ENCODE measurements at places on chromosomes 16 and 17.
A peak's percentile ranks its signal among the peaks of the same experiment; 100 is the strongest.

DNA sequence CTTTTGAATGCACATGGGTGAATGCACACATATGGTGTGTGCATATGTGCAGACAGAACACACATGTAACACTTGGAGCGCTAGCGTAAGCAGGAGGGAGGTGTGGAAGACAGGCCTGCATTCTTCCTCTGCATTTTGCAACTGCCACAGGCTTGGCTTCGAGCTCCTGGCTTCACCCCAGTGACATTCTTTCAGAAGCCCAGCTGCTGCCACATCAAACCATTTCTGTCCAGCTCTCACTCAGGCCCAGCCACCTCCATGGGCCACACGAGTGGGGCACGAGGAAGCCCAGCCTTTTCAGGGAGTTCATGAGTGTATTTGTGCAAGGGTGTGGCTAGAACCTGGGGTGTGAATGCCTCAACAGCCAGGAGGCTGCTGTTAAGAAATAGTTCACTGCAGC lies 18.8 kb downstream of the LGALS3BP start:
- DNase-seq, result no peak

DNA sequence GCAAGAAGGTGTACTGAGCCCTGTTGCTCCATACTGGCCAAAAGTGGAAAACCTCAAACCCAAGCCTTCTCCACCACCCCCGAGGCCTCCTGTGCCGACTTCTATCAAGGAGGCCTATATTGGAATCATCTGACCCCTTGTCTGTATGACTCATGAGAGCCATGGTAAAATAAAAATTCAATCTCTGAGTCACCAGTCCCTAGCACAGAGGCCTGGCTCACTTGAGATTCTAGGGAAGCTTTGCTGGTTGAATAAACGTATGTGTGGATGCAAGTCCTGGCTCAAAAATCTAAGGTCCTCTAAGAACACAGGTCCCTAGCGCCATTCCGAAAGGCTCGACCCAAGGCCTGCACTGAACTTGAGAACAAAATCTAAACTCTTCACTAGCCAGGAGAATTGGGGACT lies 15.0 kb downstream of the NSMCE1 start:
- no peak for DNase-seq

DNA sequence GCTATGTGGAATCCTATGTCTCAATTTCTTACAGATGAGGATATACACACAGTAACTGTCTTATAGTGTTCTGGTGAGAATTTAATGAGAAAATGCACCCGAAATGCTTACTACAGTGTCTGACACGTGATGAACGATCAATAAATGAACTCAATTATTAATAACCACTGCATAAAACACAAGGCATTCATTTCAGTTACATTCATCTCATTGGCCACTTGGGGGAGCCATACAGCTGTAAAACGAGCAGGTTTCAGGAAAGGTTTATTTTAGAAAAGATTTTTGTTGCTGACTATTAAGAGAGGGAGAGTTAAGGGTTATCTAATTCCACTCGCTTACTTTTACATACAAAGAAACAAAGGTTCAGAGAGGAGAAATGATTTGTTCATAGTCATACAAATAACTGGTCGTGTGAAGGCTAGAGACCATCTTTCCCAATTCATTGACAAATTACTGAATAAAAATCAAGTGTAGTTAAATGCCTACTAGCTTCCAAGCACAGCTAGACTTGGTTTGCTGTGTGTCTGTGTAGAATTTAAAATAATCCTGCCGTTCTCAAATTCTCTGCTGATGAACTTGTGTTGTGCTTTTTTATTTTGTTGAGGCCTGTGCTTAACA lies 160.1 kb downstream of the MAP2K4 start:
- peak; percentile 55 for DNase-seq

- no peak for DNase-seq
Observed at GRCh38 chr16:75987323-75987722, 261.0 kb upstream of the CPHXL start.

DNA sequence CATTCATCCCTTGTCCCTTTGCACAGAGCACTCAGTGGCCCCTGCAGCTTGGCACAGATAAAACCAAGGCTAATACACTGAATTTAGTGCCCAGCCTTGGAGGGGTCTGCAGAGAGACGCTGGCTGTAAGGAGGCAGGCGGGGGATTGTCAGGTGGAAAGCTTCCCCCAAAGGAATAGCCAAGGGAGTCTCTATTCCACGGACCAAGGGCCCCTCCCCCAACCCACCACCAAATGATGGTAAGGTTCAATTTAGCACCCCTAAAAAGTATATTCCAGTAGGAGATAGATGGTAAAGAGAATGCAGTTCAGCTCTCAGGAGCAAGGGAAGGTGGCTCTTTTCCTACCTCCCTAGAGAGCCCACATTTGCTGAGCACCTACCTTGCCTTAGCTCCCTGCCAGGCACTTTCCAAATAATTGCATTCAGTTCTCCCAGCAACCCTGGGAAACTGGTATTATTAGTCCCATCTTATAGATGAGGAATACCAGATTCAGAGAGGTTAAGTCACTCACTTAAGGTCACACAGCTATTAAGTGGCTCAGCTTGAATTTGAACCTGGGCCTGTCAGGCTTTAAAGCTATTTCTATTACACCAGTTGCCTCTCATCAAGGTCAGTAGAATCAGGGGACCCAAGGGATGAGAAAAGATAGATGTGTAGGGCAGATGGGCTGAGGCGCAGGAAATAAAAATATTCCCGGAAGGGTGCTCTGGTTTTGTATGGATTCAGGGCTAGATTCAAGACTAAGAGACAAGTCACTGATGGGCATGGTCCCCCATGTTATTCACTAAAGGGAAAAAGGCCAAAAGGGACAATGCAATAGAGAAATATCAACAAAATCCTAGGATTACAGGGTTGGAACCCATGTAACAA lies 20.0 kb upstream of the ZFHX3 start:
- no peak for DNase-seq

DNA sequence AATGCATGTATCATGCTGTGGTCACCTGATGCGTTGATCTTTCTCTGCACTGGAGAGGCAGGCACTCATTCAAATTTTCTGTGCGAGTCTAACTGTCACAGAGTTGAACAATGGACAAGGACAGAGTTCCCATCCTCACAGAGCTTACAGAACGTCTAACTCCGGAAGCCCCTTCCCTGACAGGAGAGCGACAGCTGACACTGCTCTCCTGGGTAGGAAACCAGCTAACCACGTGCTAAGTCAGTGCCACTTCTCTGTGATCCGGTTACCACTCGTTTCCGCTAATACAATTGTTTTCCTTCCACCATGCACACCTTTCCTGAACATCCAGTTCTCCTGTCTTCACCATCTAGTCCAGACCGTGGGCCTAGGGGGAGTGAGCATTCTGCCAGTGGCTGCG lies 11.3 kb downstream of the KLHDC4 start:
- no peak for DNase-seq

- no peak for DNase-seq
Observed at GRCh38 chr17:46274238-46274637, 20.7 kb upstream of the LRRC37A start.

GRCh38 chr17:36599546-36600250 lies 1.7 kb upstream of the MRM1 start:
- DNase-seq, result no peak

GRCh38 chr17:82351713-82352488 lies 7.1 kb upstream of the TEX19 start:
- DNase-seq, result peak; percentile 95

DNA sequence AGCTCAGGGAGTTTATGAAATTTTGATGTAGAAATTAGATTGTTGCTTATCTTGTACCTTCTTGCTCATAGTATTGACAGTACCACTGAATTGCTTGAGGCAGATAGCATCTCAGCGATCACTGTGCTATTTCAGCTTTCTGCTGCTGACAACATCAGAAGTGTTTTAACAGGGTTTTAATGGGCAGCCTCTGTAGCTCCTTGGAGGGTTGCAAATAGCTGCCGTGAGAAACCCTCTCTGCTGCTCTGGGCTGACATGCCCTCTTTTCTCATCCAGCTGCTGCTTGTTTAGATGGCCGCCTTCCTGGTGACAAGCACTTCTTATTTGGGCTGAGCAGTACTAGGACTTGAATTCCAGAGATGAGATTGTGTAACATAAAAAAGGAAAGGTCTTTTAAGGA lies 180.2 kb upstream of the TBX2 start:
- DNase-seq, result no peak

GRCh38 chr16:6153901-6154300 lies 1056.3 kb upstream of the EEF2KMT start:
- DNase-seq, result no peak

DNA sequence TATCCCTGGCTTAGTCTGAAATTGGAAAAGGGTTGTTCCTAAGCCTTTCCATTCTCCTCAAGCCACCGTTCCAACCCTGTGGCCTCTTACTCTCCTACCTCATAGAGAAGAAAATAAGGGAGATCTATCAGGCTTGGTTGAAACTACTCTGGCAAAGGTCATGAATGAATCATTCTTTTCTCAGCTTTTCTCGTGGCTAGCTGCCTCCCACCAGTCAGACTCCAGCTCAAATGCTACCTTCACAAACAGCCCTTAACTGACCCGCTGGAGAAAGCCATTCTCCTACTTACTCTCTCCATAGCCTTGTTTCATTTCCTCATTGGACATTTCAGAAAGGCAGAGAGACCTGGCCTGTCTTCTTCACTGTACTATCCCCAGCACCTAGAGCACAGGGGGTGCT lies 8.9 kb downstream of the MYH10 start:
- DNase-seq, result no peak

DNA sequence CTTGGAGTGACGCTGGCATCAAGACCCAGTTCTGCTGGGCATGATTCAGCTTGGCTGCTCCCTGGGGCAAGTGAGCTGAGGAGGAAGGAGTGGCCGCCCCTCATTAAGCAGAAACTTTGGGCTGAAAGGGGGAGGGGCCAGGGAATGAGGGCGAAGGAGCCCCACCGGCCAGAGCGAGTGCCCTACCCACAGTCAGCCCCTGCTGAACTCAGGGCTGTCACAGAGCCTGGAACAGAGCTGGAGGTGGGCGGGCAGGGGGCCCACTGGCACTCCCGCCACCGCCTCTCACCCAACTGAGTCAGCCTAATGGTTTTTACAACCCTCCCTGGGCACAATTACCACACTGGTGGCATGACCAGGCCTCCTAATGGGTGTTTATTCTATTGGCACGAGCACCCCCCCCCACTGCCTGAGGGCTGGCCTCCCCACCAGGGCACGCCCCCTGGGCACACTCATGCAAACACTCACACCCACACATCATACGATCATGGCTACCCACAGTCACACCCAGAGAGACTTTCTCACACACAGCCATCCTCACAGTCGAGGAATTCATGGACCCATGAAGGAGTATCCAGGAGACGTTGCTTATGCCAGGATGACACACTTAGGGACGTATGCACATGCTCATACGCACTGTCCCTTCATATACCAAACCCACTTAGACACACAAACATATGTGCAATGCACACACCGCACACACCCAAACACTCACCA lies 19.2 kb downstream of the UNC119 start:
- DNase-seq, result no peak

DNA sequence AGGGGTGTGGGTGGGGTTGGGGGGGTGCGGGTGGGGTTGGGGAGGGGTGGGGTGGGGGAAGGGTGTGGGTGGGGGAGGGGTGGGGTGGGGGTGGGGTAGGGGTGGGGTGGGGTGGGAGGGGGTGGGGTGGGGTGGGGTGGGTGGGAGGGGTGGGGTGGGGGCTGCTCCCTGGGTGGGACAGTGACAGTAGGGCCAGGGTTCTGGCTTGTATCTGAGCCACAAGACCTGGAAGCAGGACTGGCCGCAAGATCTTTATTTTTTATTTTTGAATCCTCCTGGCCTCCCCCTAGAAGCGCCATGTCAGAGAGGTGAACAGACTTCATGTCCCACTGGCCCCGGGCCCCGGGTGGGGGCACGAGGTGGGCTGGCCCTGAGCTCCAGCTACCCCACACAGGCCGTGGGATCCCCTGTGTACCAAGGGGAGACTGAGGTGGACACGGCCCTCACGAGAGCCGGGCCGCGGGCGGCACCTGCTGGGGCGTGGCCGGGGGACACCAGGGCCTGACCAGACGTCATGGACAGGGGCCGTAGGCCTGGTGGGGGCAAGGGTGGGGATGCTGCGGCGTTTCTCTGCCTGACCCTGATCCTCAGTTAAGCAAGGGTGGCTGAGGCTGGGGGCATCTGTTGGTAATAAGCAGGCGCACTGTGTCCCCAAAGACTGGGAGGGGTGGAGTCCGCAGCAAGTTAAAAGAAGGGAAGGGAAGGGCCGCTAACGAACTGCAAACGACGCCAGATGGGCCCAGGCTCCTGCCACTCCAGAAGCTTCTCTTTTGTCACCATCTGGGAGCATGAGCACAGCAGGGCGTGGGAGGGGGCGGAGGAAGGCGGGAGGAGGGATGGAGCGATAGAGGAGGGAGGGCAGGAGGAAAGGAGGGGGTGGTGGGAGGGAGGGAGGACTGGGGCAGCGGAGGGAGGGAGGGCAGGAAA lies 22.3 kb upstream of the PABPN1L start:
- DNase-seq, result no peak

- DNase-seq, result no peak
Observed at GRCh38 chr16:35741546-35741945, 2282.1 kb downstream of the TP53TG3F start.

GRCh38 chr17:80316927-80317705 lies 56.5 kb downstream of the RNF213 start:
- no peak for DNase-seq

- no peak for DNase-seq
Observed at GRCh38 chr16:16092925-16093627, 130.2 kb downstream of the ABCC6 start.

DNA sequence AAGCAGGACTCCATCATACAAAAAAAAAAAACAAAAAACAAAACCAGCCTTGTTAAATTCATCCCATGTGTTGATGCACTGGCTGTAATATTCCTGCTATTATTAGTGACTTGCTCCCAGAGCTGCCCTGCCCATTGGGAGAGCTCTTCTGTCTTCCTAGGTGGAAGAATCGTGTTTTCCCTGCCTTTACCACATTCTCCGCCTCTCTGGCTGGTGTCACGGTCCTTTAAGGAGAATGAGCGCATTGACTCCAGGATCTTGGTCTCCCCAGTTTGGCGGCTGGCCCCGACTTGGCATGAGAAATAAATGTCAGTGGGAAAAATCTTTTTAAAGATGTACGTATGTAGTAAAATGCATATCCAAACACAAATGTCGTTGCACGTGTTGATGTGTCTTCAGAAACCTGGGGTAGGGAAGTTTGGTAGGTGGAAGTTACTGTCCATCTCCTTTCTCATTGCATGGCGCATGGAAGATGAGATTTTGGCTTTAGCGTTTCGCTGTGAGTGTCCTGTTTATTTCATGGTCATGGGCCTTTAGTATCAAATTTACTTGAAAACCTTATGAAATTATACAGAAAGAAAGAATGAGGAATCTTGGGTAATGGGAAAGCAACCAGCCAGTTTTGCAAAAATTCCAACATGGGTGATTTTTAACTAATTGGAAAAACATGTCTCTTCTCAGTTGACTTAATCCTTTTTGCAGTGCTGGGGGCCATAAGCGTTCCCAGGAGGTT lies 15.5 kb downstream of the RMI2 start:
- DNase-seq, result no peak

GRCh38 chr17:13851889-13852288 lies 217.4 kb upstream of the COX10 start:
- DNase-seq, result no peak

GRCh38 chr17:63276821-63277220 lies 169.3 kb downstream of the CYB561 start:
- DNase-seq, result no peak
